COR-L47 (cell line): ENCODE measurements at places on chromosomes 7 and 10.

- peak; percentile 100 for DNase-seq
Observed at GRCh38 chr10:63711867-63712716, 190.9 kb downstream of the REEP3 start.

GRCh38 chr7:140653319-140654108 lies 12.9 kb upstream of the DENND2A start:
- DNase-seq, result peak; percentile 78

DNA sequence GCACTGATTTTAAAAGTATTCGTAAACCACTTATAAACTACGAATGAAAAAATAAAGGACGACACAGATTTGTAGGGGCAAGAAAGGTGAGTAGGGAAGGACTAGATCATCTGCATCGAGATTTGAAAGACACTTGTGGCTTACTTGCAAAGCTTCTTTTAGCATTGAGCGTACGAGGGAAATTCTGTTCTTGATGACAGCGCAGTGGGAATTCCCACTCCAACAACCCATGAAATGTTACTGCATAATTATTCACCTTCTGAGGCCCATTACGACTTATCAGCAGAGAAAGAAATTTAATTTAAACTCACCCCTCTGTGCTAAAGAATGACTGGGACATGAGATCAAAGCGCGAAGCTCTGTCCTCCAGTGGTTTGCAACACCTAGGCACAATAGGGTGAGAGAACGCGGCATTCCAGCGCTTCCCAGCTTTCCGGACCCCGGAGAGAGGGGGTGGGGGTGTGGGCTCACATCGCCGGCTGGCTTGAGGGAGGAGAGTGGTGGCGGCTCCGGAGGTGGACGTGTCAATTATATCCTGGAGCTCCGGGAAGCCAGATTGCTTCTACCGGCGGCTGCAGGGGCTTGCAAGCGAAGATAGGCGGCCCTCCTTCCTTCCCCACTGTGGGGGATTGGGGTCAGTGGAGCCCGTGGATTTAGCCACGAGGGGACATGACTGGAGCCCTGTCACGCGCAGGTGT lies 10.3 kb downstream of the SP8 start:
- no peak for DNase-seq

DNA sequence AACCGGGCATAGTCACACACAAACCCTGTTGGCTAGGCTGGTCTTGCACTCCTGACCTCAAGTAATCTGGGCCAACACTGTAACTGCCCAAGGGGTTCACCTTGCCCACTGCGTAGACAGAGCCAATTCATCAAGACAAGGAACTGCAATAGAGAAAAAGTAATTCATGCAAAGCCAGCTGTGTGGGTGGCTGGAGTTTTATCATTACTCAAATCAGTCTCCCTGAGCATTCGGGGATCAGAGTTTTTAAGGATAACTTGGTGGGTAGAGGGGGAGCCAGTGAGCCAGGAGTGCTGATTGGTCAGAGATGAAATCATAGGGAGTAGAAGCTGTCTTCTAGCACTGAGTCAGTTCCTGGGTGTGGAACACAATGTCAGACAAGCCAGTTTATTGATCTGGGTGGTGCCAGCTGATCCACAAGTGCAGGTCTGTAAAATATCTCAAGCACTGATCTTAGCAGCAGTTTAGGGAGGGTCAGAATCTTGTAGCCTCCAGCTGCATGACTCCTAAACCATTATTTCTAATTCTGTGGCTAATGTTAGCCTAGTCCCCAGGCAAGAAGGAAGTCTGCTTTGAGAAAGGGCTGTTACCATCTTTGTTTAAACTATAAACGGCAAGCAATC lies 15.6 kb upstream of the FXYD4 start:
- DNase-seq, result no peak

DNA sequence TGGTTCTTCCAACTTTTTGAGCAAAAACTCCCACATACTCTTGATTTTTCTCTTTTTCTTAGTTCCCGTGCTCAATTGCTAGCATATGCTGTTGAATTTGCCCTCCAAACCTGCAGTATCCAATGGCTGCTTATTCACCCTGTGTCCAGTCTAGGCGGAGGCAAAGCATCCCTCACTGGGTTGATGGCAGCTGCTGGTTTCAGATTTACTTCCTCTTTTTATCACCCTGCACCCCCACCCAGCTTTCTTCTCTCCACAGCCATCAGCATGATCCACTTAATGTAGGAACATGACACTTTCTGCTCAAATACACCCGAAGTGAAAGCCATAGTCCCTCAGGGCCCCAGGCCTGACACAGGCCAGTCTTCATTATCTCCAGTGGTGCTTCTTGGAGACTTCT lies 87.6 kb upstream of the ADARB2 start:
- no peak for DNase-seq

DNA sequence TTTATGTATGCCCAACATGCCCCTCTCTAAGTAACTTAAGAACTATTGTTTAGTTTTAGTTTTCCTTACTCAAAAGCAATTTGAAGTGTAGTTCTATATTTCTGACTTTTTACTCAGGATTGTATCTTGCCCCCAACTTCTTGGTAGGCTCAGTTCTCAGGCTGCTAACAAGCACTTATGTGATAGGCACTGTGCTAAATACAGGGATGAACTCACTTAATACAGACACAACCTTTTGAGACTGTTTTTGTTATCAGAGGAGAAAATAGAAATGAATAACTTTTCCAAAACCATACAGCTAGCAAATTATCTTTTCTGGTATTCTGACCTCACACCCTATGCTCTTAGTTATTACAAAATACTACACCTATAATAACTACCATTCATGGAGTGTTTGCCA lies 16.3 kb downstream of the TAX1BP1 start:
- DNase-seq, result no peak

DNA sequence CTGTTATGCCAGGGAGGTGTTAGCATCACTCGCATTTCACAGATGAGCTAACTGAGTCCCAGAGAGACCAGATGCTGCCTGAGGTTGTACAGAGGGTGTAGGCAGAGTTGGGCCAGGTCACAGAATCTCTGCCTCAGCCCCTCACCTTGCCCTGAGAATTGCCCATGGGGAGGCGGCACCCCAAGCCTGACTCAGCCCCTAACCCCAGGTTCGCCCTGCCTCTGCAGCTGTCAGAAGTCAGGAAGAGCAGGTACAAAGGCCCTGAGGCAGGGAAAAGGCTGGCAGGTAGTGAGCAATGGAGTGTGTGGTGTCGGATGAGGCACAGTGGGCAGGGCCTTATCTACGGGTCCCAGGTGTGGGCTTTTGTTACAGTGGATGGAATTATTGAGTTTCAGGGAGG lies 79.4 kb downstream of the MYL10 start:
- no peak for DNase-seq

DNA sequence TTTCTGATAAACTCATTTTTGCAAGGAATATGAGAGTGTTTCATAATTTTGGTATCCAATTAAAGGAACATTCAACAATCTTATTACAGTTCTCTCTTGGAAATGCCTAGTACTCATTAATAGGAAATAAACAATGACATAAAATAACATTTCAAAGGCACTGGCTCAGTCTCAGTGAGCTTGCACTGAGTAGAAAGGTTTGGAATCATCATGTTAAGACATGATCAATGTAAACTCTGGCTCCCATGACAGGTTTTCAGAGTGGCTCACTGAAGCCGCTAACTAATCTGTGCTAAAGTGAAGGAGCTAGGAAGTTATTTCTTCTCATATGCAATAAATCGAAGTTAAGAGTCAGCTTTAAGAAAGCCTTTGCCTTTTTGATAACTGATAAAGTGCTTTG lies 203.3 kb upstream of the HGF start:
- no peak for DNase-seq

- no peak for DNase-seq
Observed at GRCh38 chr10:35355971-35356724, 19.8 kb downstream of the CCNY start.

GRCh38 chr10:103276896-103277712 lies at the start of gene INA:
Gene INA, plus strand, starts transcription at chr10:103277138. Its CDS starts 74 bp downstream, at chr10:103277212.
- DNase-seq, result peak; percentile 72

GRCh38 chr10:100655760-100656421 lies 89.5 kb upstream of the PAX2 start:
- DNase-seq, result no peak

DNA sequence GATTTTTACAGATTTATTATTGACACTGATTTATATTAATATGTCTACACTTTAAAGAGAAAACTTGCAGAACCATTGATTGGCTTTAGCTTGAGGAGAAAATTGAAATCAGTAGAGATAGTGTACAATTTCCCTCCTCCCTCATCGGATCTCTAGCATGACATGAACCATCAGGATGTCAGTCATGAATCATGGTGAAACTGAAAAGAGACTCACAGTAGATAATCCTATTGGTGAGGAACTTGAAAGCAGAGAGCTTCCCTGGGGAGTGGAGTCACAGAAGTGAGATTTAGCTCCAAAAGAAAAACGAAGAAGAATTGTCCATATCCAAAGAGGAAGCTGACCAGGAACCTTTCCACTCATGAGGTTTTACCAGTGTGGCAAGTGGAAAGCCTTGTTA lies 346.8 kb downstream of the ABCA13 start:
- no peak for DNase-seq

DNA sequence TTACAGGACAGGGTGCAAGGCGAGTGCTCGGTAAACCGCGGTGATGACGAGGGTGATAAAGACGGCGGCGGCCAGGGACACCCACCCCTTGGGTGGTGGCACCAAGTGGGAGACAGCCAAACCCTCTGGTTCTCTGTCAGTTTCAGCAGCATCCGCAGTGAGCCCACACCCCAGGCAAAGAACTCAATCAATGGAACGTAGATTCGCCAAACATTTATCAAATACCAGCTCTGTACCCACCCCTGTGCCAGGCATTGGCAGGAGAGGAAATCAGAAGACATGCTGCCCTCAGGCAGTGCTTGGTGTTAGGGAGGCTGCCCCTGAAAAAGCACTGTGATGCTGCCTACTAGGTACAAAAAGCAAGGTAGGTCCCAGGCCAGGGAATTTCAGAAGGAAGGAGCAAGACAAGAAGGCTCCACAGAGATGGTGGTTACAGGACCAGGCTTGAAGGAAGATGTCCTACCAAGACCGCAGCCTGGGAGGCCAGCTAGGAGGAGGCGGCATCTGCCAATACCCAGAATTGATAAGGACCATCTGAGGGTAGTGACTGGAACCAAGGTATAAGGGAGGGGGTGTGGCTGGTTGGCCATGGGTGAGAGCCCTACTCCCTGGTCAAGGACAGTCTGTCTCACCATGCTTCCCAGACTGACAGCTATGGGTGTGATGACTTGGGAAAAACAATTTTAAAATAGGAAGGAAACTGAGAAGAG lies 10.2 kb upstream of the PNLIPRP2 start:
- DNase-seq, result no peak

DNA sequence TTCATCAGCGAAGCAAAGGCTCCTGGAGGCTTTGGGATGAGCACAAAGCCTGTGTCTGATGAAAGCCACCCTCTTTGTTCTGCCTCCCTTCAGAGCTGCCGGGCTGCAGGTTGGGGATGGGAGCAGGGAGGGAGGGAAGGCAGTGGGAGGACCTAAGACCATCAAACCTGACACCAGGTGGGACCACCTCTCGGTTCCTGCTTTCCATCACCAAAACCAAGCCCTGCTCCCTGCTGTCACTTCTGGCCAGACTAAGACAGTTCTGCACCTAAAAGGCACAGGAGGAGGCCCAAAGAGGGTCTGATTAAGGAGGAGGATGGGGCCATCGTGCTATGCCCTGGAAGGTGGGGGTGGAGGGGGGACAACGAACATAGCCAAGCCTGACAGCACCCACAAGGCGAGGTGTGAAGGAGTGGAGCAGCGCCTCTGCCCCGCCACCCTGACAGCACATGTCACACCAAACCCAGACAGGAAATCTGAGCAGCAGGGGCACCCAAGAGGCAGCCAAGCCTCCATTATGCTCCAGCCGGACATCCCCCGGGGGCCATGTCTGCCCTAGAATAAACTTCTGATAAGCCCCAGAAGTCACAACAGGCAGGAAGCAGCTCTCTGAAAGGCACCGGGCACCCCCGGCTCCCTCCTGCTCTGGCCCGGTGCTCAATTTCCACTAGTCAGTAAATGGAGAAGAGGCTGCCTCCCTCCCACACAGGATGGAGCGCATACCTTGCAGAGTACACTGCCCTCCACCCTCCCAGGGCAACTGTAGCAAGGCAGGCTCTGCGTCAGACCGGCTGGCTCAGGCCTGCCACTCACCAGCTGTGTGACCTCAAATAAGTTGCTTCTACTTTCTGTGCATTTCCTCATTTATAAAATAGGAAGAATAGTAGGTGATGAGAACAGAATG lies 48.9 kb downstream of the DLG5 start:
- DNase-seq, result peak; percentile 52

- no peak for DNase-seq
Observed at GRCh38 chr7:4718075-4718474, 36.0 kb downstream of the FOXK1 start.

DNA sequence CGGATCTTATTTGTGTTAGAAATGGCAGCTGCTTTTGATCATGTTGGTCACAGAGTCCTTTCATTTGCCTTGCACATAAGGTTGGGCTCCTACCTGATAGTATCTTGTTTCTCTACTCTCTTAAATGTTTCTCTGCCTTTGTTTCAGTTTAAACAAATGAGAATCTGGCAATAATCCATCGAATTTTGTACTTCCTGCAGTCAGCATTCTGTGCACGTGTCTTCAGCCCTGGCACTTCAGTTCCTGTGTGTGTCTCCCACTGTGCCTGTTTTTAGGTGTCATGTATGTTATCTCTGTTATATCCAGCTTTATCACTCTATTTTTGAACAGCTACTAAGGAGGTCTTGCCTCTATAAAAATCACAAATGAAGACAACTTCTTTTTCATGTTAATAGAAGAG lies 28.4 kb upstream of the PTER start:
- DNase-seq, result peak; percentile 30

- DNase-seq, result no peak
Observed at GRCh38 chr10:14879124-14879927, 660 bp downstream of the SUV39H2 start.

- DNase-seq, result no peak
Observed at GRCh38 chr7:7109934-7110333, 72.4 kb upstream of the C1GALT1 start.

DNA sequence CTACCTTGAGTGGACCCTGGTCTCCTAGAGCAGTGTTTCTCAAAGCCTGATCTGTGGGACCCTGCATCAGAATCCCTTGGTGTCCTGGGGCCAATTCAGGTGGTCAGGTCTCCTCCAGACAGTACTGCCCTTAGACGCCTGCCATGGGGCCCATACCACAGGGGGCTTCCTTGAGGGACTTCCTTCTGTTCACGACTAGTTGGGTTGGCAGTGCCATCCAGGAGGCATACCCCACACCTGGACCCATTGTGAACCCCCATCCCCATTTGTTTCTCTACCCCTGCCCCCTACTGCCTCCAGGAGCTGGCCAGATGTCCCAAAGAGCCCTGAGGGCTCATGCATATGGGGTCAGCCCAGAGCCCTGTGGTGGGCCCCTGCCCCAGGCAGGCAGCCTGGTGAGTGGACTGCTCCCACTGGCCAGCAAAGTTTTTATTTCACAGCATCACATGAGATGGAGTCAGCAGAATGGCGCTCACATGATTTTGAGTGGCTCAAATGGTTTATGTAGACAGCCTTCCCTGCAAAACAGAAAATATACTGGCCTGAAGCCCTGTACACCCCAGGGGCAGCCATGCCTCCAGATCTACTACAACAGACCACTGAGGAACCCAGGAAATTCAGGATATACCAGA lies 259.9 kb upstream of the ZMIZ1 start:
- DNase-seq, result no peak

- DNase-seq, result no peak
Observed at GRCh38 chr10:88731296-88731695, 25.2 kb downstream of the LIPK start.

- no peak for DNase-seq
Observed at GRCh38 chr7:12635830-12636229, 51.6 kb upstream of the ARL4A start.
